ENCODE measurements at places on chromosomes 13 and 19.

GRCh38 chr13:84136582-84136981 lies 254.3 kb upstream of the SLITRK1 start:
- no peak for DNase-seq

DNA sequence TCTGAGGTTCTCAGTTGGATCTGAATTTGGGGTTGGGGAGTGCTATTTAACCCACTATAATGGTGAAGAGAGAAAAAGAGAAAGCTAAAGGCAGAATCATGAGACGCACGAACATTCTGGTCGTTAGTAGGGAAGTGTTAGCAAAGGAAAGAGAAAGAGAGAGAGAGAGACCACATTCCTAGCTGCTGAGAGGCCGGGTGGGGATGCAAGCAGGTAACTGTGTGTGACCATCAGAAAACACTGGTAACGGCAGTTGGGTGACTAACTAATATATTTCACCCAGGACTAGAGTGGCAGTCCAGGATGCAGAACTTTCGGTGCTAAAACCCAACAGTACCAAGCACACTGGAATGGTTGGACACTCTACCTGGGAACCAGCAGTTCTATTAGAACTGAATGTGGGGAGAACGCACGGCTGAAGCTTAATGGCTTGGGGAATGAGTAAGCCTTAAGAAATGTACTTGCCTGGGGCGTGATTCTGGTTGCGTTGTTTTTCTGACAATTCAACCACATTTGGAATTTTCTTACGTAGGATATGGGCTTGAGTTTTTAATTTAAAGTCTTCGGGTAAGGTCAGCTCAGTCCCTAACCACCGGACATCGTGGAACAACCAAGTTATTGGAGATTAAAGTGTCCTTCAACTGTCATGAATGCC lies 130.2 kb downstream of the DNAJC15 start:
- DNase-seq = peak; percentile 92

- DNase-seq = no peak
Observed at GRCh38 chr13:57837801-57838200, 206.3 kb downstream of the PCDH17 start.

DNA sequence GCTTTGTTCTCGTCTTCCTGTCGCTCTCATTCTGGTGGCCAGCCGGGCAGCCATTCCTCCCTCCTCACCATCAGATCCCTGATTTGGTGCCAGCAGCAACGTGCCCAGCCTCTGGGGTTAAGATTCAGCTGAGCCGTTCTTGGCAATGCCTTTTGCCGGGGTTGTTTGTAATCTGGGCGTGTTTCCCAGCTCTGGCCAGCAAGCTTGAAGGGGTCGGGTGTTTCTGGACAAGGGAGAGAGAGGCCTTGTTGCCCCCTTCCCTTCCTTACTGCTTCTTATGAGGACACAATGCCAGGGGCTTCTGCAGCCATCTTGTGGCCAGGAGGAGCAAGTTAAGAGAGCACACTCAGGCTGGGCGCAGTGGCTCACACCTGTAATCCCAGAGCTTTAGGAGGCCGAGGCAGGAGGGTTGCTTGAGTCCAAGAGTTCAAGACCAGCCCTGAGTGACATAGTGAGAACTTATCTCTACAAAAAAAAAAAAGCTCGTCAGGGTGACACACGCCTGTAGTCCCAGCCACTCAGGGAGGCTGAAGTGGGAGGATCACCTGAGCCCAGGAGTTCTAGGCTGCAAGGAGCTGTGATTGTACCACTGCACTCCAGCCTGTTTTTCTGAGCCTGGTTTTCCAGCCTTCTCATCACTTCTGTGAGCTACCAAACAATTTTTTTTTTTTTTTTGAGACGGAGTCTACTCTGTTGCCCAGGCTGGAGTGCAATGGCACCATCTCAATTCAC lies 10.7 kb upstream of the CRTC1 start:
- DNase-seq = peak; percentile 34

GRCh38 chr13:31105020-31105795 lies 56.5 kb downstream of the HSPH1 start:
- DNase-seq = no peak

- no peak for DNase-seq
Observed at GRCh38 chr13:69423844-69424243, 683.8 kb upstream of the ATXN8OS start.

DNA sequence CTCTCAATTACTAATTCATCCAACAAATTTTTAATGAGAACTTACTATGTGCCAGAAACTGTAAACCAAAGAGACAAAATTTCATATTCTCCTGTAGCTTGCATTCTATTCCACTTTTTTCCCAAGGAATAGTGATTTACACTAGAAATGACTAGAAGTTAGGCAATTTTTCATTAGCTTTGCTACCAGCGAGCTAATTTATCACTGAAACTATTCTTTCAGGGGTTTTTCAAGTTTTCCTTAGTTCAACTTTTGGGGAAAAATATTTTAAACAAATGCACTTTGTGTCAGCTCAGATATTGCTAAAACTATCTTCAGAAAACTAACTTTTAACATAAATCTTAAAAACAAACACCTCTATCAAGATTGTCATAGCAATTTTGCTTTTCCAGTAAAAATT lies 5.4 kb downstream of the TNFRSF19 start:
- no peak for DNase-seq

DNA sequence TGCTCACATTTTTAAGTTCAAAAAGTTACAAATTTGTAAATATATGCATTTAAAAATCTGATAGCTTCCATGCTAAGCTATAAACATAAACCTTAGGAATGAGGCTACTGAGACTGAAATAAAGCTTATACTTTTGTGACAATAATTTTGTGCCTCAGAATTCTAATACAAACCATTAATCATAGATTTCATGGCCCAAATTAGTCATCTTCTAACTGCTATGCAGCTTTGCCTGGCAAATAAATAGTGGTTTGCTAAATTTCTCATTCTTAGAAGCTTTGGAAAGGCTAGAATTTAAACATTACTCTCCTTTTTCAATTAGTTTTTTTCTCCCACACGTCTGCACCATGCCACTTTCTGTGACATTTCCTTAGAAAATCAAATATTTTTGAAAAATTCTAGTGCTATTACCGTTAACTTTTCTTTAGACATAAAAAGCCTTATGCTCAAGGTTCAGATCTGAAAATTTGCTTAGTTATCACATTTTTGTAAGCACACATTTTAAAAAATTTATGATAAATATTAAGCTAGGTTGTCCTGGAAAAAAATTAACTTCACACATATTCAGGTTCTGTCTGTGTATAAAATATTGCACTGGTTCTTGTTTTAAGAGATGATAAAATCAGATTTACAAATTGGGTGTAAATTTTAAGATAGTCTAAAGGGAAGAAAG lies 46.9 kb downstream of the FNDC3A start:
- peak; percentile 36 for DNase-seq

- no peak for DNase-seq
Observed at GRCh38 chr13:86201477-86201876, 402.3 kb upstream of the SLITRK6 start.

DNA sequence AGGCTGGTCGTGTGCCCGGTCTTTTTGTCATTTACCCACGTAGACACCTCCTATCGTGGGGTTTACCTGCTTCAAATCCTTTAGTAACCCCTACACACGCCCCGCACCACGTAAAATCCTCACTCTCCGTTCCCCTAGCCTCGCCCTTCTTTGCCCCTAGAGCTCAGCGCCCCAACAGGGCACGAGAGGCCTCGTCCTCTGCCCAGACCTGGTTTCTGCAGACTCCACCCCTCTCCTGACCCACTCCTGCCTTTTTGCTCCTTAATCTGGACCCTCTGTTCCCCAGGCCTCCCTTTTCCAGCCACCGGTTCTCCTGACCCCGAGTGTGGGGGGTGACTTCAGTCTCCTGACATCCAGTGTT lies 412 bp downstream of the ZNF528 start:
- peak; percentile 30 for DNase-seq

- no peak for DNase-seq
Observed at GRCh38 chr19:10891405-10892086, 20.2 kb downstream of the CARM1 start.

GRCh38 chr19:15042826-15043225 lies 6.5 kb upstream of the CASP14 start:
- no peak for DNase-seq

DNA sequence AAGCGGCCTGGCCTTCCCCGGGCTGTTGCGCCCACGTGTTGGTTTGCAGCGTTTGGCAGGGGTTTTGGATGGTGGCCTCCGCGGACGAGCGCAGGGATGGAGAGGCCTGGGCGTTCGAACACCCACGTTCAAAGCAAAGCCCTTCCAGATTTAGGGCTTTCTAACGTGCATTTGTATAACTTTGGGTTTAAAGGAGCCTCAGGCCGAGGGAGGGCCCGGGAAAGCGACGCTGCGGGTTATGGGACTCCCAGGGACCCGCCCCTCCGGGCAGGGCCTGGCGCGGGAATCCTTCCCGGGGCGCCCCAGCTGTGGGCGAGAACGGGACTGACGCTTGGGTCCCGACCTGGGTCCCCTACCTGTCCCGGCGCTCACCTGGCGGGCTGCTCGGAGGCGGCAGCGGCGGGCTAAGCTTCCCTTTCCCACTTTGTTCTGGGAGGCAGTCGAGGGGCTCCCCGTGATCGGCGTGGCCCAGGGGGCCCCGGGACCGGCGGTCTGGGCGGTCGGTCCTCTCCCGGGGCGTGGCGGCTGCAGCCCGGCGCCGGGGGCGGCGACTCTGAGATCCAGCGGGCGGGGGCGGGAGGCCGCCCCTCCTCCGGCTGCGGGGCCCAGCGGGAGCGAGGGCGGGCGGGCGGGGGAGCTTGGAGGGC lies at the start of gene FBXO17:
FBXO17 (minus strand) TSS at position 529 of the 647 bp plus-strand sequence. CDS start 25,423 bp downstream, outside the sequence.
- DNase-seq = peak; percentile 87

GRCh38 chr19:13707915-13708314 lies 56.4 kb upstream of the MRI1 start:
- no peak for DNase-seq

GRCh38 chr13:90362707-90363106 lies 984.8 kb upstream of the MIR17HG start:
- no peak for DNase-seq
